ENCODE measurements at places on chromosomes 6 and 20.

DNA sequence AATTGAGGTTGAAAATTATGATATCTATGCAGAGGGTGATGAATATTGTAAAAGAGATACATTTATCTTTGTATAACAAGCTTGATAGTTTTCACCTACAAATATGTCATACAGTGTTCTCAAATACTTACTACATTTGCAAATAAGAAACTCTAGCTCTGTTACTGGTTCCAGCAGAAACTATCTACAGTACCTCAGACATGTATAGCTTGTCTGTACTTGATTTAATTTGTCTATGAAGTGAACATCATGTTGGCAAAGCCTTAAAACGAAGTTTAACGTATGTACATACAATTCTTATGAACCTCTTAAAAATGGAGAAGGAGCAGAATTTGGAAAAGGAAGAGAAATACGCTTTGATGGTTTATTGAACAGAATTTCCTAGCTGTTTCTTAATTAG, 201.4 kb upstream of the MARCKS start:
- DNase-seq, result peak; percentile 56

DNA sequence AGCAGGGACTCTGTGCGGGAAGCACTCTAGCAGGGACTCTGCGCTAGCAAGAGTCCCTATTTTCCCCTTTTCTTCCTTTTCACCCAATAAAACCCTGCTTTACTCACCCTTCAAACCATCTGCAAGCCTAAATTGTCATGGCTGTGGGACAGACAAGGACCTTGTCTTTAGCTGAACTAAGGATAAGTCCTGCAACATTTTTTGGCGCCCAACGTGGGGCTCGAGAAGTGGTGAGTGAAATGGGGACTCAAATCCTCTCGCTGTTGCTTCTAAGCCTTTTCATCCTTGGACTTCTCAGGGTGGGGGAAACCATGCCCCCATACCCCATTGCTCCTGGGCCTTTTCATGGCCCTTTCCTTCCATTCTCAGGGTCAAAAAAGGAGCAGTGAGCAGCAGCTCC, 46.4 kb downstream of the IMPG1 start:
- DNase-seq, result no peak

- DNase-seq, result no peak
Observed at GRCh38 chr6:33392595-33392948, 949 bp downstream of the KIFC1 start.

DNA sequence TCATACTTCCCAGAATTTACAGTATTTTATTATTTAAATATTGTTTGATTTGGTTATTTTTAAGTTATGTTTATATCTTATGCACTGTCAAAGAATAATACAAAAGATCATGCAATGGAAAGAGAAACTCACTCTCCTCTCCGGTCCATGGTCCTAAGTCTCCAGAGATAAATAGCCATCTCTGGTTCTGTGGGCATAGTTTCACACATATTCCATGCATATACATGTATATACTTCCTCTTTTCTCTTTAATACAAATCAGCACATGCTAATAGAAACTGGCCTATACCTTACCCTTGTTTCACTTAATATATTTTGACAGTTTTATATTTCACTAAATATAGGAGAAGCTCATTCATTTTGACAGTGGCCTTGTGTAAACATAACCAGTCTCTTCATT, 901.7 kb upstream of the CITED2 start:
- DNase-seq, result no peak

GRCh38 chr20:49710971-49711666, 2.6 kb downstream of the B4GALT5 start:
- DNase-seq, result peak; percentile 36

DNA sequence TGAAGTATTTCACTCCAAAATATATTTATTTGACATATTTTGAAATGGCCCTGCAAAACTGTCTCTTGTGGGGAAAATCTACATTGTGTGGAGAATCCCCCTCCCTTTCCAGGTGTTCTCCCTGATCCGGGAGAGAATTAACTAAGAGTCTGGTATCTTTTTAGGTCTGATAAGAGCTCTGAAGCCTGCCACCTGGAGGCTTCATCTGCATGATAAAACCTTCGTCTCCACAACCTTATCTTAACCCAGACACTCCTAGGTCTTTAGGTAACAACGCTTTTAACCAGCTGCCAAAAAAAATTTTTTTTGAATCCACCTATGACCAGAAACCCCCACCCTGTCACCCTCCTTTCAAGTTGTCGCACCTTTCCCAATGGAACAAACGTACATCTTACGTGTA, 43.0 kb downstream of the FAM184A start:
- DNase-seq, result no peak

GRCh38 chr6:106114492-106114891, 28.4 kb downstream of the PRDM1 start:
- no peak for DNase-seq

GRCh38 chr6:78533426-78533825, 333.9 kb upstream of the IRAK1BP1 start:
- DNase-seq, result no peak

- DNase-seq, result peak; percentile 53
Observed at GRCh38 chr6:39062014-39062740, 13.6 kb downstream of the GLP1R start.

DNA sequence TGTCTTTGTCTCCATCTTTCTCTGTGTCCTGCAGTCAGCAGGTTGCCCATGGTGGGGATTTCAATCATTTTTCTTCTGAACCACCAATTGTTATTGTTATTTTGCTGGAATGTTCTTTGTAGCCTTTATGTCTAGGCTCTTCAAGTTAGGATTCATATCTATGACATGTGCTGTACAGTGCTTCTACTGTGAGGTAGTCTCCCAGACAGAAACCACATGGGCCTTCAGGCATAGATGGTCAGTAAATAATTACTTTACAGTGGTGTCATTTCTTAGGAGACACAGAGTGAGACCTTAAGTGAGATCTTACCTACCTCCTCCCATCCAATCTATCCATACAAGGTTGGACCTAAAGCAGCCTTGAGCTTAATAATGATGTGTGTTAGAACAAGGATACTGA, 265.5 kb downstream of the ZFAND3 start:
- DNase-seq, result no peak

GRCh38 chr20:15179381-15179780, 842.0 kb upstream of the FLRT3 start:
- DNase-seq, result peak; percentile 49

DNA sequence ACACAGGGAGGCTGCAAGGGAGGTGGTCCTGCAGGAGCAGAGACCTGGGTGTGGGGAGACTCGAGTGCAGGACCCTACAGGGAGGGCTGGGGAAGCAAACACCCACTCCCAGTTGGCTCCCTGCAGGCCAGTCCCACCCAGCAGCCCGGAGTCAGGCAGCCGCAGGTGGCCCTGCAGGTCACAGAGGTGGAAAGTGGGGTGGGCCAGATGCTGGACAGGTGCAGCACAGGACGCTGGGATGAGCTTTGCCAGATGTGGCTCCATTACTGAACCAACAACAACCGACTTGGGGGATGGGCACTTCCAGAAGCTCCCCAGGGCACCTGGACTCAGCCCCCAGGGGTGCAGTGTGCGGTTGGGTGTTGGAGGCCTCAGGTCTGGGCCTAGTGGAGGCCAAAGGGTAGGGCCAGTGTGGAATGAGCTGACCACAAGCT, 26.6 kb upstream of the MYT1 start:
- DNase-seq, result no peak

- DNase-seq, result no peak
Observed at GRCh38 chr20:35001596-35002362, 46.1 kb downstream of the MYH7B start.

DNA sequence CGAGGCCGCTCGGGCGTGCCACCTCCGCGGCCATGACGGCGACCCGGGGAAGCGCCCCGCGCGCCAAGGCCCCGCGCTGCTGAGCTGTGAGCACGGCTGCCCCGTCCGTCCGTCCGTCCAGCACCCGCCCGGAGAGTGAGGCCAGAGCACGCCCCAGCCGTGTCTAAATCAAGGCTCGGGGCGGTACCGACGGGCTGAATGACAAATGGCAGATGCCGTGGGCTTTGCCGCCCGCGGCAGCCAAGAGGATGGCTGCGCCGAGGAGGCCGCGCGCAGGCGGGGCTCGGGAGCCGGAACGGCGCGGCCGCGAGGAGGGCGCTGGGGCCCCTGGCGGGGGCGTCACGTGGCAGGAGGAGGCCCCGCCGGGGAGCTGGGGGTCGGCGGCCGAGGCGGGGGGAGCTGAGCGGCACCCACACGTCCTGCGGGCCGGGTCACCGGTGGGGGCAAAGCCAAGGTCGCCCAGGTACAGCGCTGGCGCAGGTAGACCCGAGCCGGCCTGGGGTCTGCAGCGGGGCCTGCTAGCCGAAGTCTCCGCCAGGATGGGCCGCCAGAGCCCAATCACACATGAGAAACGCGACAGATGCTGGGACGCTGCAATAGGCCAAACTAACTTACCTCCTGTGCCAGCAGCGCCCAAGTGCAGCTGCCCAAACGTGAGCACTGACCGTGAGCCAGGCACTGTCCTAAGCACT, at the start of gene PLAGL1:
TSS of gene PLAGL1 (minus strand) at position 140 of the 692 bp plus-strand sequence. CDS start 60,123 bp downstream, outside the sequence.
- peak; percentile 66 for DNase-seq

- no peak for DNase-seq
Observed at GRCh38 chr6:81937296-81937937, 184.9 kb upstream of the TENT5A start.

DNA sequence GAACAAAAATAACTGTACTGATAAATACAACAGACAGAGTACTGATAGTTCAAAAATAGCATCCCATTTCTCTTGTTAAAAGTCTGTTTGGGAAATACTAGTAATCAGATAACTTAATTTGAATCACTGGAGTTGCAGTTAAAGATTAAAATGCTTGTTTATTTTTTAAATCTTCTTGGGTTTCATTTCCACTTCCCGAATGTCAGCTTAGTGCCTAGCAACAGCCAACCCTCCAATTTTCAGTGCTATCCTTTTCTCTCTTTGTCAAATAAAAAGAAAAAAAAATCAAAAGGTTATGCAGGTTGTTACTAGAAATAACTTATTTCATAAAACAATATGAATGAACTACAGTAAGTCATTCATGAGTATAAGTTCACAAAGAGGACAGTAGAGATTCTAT, 257.7 kb upstream of the STXBP5 start:
- no peak for DNase-seq

- DNase-seq, result no peak
Observed at GRCh38 chr6:2666906-2667575, 83.7 kb downstream of the MYLK4 start.

- no peak for DNase-seq
Observed at GRCh38 chr20:14445310-14445709, 107.9 kb upstream of the FLRT3 start.

Measured in brain (organoid and tissue), 16 donors.